Fibroblast of lung (primary cell): ENCODE measurements at places on chromosomes 1 and 21. TPM values are rescaled to one million over a fixed set of nuclear protein-coding genes. Genes with fewer than 3 reads are reported as not detected.

BCAN gene
- total RNA-seq, result under 0.01 TPM in 1 of 2 replicates, not detected in the other

IGSF3 gene
- under 0.01 TPM in 2 replicates for total RNA-seq

SLC22A15 gene
- total RNA-seq, result 11.3 and 21.0 TPM in 2 replicates

DNA sequence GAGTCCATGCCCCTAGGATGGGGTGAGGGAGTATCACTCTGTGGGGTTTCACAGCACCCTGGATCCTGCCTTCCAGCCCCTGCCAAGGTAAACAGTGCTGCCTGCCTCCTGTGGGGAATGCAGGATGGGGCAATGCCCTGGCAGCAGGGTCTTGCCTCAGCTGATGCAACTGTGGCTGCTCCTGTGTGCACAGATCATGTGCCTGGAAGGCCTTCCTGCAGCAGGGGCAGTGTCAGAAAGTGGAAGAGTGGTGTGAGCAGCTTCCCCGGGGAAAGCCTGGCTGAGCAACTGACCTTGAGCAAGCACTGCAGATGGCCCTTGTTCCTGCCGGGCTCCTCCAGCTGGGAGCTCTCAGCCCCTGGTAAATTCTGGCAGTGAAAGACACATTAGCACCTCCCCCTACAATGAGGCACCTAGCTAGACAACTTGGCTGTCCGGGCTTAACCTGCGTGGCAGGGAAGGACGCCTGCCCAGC, 9.9 kb downstream of the TOR3A start:
- peaks cover 16% of the 10 kb centered on the region for H3K36me3 ChIP-seq
- no peak for DNase-seq
- H3K27ac ChIP-seq, result peak overlapping the region; percentile 58
- H3K27me3 ChIP-seq, result no peaks in the 10 kb centered on the region
- peaks cover 13% of the 10 kb centered on the region for H3K4me1 ChIP-seq

DNA sequence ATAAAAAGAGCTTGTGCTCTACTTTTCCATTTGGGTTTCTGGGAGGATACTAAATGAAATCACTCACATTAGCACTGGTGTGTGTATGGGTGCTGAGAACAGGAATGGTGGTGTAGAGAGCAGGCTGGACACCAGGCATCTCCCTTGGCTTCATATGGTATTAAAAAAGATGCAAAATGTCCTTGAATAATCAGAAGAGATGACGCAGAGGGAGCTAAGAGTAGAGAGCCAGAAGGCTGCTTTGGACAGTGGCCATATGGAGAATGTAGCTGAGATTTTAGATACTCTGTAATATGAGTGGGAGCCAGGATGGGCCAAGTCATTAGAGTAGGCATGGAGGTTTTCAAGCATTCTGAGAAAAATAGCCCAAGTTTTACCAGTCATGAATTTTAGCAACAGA, 112.3 kb upstream of the ZRANB2 start:
- no peaks in the 10 kb centered on the region for H3K36me3 ChIP-seq
- H3K27ac ChIP-seq, result no peak overlapping the region
- H3K27me3 ChIP-seq, result no peaks in the 10 kb centered on the region

DNA sequence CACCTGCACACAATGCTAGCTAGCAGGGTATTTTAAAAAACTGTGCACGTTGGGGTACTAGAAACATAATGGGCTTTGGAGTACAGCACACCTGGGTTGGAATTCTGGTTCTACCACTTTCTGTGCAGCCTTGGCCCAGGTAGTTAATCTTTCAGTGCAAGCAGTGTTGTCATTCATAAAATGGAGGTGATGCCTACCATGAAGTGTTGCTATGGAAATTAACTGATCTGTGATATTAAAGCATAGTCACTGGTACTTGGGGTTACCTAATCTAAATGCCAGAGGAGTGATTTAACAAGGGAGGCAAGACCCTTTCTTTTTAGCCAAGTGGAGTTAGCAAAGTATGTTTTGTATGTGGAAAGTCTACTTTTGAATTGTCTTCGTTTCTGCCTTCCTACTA, 18.0 kb downstream of the ATP1B1 start:
- peaks cover 7% of the 10 kb centered on the region for H3K4me1 ChIP-seq
- H3K4me3 ChIP-seq, result no peak overlapping the region
- no peak overlapping the region for H3K27ac ChIP-seq
- no peaks in the 10 kb centered on the region for H3K27me3 ChIP-seq

- no peak for DNase-seq
- H3K27me3 ChIP-seq, result no peaks in the 10 kb centered on the region
- H3K4me1 ChIP-seq, result no peaks in the 10 kb centered on the region
- H3K27ac ChIP-seq, result no peak overlapping the region
- no peak overlapping the region for H3K4me3 ChIP-seq
These were observed 11.0 kb downstream of the PMVK start for GRCh38 chr1:154925335-154926170.

DNA sequence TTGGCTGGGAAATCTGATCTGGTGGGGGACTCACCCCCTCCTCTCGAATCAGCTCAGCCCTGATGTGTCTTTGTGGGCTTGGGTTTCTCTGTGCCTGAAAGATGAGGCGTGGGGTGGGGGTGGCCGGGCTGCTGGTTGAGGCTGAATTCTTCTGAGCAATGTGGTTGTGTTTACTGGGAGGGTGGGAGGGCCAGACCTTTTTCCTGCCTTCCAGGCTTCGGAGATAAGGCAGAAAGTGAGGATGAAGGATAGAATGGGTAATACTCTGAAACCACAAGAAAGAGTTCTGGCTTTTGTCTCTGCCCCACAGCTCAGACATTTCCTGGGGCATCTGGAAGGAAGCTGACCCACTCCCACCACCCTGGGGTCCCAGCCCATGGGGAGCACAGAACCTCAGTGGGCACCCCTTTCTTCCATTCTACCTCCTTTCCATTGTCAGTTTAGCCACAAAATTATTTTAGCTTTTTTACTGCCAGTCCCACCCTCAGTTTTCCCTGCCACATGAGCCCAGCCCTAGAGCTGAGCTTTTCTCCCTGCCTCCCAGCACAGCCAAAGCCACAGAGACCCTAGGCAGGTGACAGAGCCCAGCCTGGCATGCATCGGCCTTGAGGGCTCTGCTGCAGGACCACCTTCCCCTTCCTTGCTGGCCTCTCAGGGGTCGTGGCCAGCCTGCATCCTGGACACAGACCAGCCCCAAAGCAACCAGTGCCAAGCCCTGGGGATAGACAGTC, 11.2 kb downstream of the ALX3 start:
- H3K4me3 ChIP-seq, result no peak overlapping the region
- no peak overlapping the region for H3K27ac ChIP-seq
- H3K27me3 ChIP-seq, result no peaks in the 10 kb centered on the region

- peak overlapping the region; percentile 96 for H3K27ac ChIP-seq
- no peaks in the 10 kb centered on the region for H3K36me3 ChIP-seq
These were observed 36.1 kb upstream of the RGS1 start for GRCh38 chr1:192539297-192540092.

DNA sequence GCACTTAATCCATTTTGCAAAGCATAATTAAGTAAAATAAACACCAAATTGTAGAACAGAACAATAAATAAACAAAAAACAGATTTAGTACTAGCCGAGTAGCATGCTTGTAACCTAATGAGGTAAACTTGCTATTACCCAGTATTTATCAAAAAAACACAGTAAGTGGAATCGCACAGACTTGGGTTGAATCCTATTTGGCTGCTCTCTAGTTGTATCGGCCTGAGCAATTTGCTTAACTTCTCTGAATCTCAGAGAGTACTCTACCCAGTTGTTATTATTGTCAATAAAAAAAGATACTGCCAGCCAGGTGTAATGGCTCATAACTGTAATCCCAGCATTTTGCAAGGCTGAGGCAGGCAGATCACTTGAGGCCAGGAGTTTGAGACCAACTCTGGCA, 664.3 kb downstream of the ADGRL2 start:
- no peak for DNase-seq
- H3K36me3 ChIP-seq, result no peaks in the 10 kb centered on the region
- H3K4me3 ChIP-seq, result no peak overlapping the region
- H3K27ac ChIP-seq, result no peak overlapping the region

DNA sequence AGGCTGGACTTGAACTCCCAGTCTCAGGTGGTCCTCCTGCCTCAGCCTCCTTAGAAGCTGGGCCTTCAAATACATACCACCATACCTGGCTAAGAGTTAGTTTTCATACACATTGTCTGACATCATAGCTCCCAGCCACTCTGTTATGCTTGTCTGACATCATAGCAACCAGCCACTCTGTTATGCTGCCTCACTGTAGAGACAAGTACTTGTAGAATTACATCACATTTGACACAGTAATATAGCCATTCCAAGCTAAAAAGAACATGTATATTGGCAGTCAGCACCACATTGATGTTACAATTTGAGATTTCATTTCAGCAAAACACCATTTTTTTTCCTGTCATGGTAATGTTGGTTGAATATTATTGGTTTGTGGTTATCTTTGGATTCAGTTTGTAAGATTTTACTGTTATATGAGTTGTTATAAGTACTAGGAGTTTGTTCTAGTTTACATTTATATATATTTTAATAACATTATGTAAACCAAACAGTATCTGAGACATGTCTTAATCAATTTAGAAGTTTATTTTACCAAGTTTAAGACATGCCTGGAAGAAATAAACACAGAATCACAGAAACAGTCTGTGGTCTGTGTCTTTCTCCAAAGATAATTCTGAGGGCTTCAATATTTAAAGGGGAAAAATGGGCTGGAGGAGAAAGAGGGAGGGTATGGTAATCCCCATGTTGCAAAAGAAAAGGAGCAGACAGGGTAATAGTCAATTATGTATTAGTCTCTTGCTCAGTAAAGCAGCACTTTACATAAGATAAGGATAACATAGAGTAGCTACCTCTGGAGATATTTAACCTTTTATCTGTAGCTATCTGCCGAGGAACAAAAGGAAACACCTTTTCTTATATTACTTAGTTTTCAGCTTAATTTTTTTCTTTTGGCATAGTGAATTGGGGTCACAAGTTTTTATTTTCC, 43.0 kb downstream of the XPR1 start:
- no peaks in the 10 kb centered on the region for H3K36me3 ChIP-seq
- peak; percentile 93 for DNase-seq
- H3K4me3 ChIP-seq, result no peak overlapping the region
- H3K27me3 ChIP-seq, result no peaks in the 10 kb centered on the region
- no peak overlapping the region for H3K27ac ChIP-seq

DNA sequence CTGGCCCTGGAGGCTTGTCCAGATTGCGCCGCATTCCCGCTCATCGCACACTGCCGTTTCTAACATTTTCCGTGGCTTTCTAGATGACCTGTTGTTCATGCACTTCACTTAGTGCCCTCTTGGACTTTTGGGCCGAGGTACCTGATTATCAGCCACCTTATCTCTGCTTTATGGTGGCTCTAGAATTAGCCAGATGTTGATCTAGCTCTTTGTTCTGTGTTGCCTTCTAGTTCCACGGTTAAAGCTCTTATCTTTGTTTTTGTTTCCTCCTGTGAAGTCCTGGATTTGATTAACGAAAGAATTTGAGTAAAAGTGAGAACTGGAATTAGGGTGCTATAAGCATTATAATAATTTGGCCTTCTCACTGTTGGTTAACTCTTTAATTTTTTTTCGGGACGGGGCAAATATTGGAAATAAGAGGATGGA, 945 bp downstream of the RNPEP start:
- no peaks in the 10 kb centered on the region for H3K36me3 ChIP-seq
- H3K27me3 ChIP-seq, result no peaks in the 10 kb centered on the region
- H3K27ac ChIP-seq, result peak overlapping the region; percentile 74
- DNase-seq, result no peak

DNA sequence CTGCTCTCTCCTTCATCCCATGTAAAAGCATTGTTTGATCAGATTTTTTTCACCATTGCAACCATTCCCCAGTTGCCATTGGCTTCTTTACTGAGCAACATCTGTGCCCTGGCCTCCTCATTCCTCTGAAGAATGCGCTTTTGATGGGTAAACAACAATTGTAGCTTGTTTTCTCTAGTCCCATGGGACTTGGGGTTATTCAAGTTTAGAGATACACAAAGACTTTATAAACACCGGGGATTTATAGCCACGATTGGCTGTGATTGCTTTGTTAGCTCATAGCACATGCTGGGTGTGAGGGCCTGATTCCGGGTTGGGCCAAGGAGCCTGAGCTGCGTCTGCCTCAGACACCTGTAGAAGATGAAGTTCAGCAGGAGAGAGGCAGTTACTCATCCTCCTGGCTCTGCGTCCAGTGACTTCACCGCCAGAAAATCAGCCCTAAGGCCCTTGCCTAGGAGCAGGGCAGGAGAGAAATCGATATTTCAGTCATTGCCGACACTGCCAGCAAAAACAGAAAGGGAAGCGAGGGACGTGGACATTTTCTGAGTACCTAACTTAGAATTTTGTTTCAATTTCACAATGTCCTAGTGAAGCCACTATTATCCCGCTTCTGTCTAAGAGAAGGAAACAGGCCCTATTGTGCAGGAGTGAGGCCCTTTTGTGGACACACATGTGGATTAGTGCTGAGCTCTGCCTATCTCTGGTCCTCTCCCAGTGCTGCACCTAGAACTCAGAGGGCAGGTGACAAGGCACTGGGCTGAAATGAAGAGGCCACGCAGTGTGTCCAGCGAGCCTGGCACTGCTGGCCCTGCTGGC, 159.8 kb upstream of the USP24 start:
- no peaks in the 10 kb centered on the region for H3K27me3 ChIP-seq
- H3K4me3 ChIP-seq, result no peak overlapping the region
- H3K36me3 ChIP-seq, result no peaks in the 10 kb centered on the region
- no peaks in the 10 kb centered on the region for H3K4me1 ChIP-seq

DNA sequence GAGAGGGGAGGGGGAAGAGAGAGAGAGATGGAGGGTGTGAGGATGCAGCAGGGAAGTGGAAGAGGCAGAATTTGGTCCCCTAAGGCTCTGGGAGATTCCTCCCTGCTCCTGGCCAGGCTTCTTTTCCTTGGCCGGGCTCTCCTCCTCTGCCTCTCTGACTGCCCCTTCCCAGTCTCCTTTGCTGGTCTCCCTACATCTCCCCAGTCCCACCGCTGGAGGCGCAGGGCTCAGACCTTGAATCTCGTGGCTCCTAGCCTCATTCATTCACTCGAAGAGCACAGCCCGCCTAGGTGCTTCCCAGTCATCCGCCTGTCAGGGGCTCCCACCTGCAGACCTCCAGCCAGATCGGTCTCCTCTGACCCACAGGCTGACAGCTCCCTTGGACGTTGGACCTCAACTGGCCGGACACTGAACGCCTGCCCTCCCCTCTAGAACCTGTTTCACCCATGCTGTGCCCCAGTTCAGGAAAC, 76.5 kb downstream of the VWA5B1 start:
- no peaks in the 10 kb centered on the region for H3K4me1 ChIP-seq
- H3K27me3 ChIP-seq, result peaks cover 45% of the 10 kb centered on the region
- H3K36me3 ChIP-seq, result no peaks in the 10 kb centered on the region
- DNase-seq, result peak; percentile 58

GRCh38 chr1:169989246-169989645, 85.2 kb downstream of the KIFAP3 start:
- H3K36me3 ChIP-seq, result no peaks in the 10 kb centered on the region
- no peaks in the 10 kb centered on the region for H3K4me1 ChIP-seq
- no peak overlapping the region for H3K4me3 ChIP-seq
- DNase-seq, result peak; percentile 9
- no peaks in the 10 kb centered on the region for H3K27me3 ChIP-seq
- H3K27ac ChIP-seq, result no peak overlapping the region

DNA sequence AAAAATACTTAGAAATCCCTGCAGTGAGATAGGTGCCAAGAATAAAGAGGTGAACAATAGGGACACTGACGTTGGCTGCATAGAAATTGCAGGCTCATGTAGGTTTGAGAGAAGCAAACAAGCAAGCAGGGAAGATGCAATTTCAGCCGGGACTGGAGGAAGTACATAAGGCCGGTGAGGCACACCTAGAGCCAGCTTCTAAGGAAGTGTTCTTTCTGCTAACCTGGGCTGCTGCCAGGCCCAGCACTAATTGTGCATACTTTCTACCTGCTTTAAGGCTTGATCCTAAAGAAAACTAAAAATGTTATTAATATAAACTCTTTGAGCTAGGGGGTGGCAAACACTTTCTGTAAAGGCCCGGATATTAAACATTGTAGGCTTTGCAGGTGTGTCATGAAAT, 71.0 kb downstream of the LMO4 start:
- H3K36me3 ChIP-seq, result no peaks in the 10 kb centered on the region
- H3K27me3 ChIP-seq, result no peaks in the 10 kb centered on the region
- H3K4me3 ChIP-seq, result no peak overlapping the region
- no peaks in the 10 kb centered on the region for H3K4me1 ChIP-seq
- DNase-seq, result peak; percentile 2
